Activated naive CD8-positive, alpha-beta T cell treated with anti-CD3 and anti-CD28 coated beads, Interleukin-2, amount 10 ng/mL, durations not matched to agents 7 days and 5 days (primary cell): ENCODE measurements at places on chromosomes 1 and 21.
A peak's percentile ranks its signal among the peaks of the same experiment; 100 is the strongest.

GRCh38 chr1:64984106-64984505 is 17.8 kb upstream of the JAK1 start:
- no peak for DNase-seq
- H3K4me3 ChIP-seq, result no peak overlapping the region
- no peak overlapping the region for H3K27ac ChIP-seq
- no peaks in the 10 kb centered on the region for H3K36me3 ChIP-seq
- peaks cover 2% of the 10 kb centered on the region for H3K27me3 ChIP-seq

DNA sequence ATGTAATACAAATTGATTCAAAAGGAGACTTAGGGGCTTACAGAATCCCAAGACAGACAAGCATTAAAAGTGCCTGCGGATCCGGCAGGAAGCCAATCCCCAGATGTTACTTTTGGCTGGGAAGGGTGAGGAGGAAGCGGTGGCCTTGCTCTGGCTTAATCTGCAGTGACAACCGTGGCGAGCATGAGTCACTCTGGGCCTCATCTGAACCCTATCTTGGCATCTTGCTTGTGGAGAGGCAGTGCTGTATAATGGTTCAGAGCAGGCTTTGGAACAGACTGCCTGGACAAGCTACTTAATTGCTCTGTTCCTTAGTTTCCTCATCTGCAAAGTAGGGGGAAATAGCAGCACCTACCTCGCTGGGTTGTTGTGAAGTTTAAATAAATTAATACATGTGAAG is 74.1 kb downstream of the XCL2 start:
- peaks cover 32% of the 10 kb centered on the region for H3K36me3 ChIP-seq
- H3K27ac ChIP-seq, result peak overlapping the region; percentile 62
- DNase-seq, result no peak
- peaks cover 67% of the 10 kb centered on the region for H3K4me1 ChIP-seq
- no peaks in the 10 kb centered on the region for H3K27me3 ChIP-seq
- no peak overlapping the region for H3K4me3 ChIP-seq

- H3K36me3 ChIP-seq, result peaks cover 6% of the 10 kb centered on the region
- no peak overlapping the region for H3K27ac ChIP-seq
- no peaks in the 10 kb centered on the region for H3K27me3 ChIP-seq
- DNase-seq, result no peak
Measured at GRCh38 chr21:46206163-46207005, 22.1 kb upstream of the SPATC1L start.

- no peak for DNase-seq
- H3K36me3 ChIP-seq, result no peaks in the 10 kb centered on the region
- peaks cover 18% of the 10 kb centered on the region for H3K4me1 ChIP-seq
- no peak overlapping the region for H3K4me3 ChIP-seq
- no peaks in the 10 kb centered on the region for H3K27me3 ChIP-seq
Measured at GRCh38 chr1:159783724-159784123, 3.0 kb downstream of the DUSP23 start.

DNA sequence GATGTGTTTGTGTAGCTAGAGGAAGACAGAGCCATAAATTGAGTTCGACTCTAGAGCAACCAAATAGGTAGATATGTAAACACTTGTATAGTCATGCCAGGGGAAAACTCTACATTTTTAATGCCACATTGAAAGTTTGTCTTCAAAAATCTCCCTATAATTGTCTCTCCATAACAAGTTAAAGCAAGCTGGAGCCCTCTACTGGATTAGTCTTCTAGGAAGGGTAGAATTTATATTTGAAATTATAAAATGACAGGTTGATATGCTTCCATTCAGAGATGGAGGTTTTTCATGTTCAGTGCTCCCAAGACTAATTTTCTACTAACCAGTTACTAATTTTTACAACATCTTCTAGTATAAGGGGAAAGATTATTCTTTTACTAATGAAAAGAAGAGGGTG is 13.1 kb upstream of the COL24A1 start:
- no peak overlapping the region for H3K4me3 ChIP-seq
- no peak for DNase-seq
- no peaks in the 10 kb centered on the region for H3K36me3 ChIP-seq
- H3K27ac ChIP-seq, result no peak overlapping the region
- H3K27me3 ChIP-seq, result peaks cover 8% of the 10 kb centered on the region

DNA sequence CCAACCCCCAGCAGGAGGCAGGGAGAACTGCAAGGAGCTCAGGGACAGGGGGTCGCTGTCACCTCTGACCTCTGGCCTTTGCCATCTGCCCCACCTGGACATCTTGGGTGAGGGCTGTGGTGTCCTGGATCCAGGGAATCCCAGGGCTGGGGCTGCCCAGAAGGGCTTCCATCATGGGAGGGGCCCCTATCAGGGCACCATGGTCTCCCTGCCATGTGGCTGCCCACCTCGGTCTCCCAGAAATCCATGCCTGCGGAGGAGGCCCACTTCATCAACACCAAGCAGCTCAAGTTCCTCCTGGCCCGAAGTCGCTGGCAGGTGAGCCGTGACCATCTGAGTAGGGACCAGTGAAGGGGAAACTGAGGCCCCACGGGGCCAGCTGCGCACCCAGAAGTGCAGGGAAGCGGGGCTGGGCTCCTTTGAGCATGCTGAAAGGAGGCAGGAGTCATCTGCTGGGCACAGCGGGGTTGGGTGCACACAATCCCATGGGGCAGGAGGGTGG is 36.1 kb downstream of the TRIM11 start:
- H3K36me3 ChIP-seq, result no peaks in the 10 kb centered on the region
- no peak overlapping the region for H3K4me3 ChIP-seq
- DNase-seq, result no peak
- no peaks in the 10 kb centered on the region for H3K4me1 ChIP-seq
- no peaks in the 10 kb centered on the region for H3K27me3 ChIP-seq
- no peak overlapping the region for H3K27ac ChIP-seq
